Activated CD8-positive, alpha-beta memory T cell treated with anti-CD3 and anti-CD28 coated beads for 1 hour (primary cell): ENCODE measurements at places on chromosomes 3 and 15.

- no peak for DNase-seq
Observed at GRCh38 chr15:81400640-81401236, 26.7 kb upstream of the TMC3 start.

- no peak for DNase-seq
Observed at GRCh38 chr3:11186771-11187191, 32.5 kb downstream of the HRH1 start.

DNA sequence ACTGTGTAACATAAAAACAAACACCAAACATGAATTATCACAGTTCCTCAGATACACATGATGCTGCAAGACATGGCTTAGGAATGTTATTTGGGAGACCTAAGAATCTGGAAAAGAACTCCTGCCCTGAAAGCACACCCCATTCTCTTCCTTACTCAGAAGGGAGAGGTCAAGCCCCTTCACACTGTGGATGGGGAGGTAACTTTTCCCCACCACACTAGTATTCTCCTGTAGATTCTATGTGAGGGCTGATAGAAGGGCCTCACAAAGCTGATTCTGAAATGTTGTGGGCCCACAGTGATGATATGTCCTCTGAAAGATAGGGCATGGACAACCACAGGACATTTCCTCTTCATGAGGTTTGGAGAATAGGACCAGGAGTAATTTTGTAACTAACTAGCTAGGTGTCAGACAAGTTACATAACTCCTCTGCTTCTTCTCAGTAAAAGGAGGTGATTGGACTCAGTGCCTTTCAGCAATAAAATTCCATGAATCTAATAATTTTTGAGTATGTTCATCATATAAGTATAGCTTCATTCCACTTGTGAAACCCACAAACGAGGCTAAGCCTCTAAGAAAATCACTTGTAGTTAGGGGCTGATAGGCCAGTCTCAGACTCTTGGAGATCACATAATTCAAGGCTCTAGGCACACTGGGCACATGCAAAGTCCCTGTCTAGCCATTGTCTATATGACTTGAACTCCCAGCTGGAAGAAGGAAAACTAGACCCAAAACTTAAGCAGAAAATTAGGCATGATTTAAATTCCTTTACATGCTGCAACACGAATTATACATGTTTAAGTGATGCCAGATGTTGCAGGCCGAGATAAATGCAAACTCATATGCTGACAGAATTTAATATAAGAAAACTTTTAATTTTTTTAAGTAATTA is 7.5 kb downstream of the PTX3 start:
- no peak for DNase-seq

DNA sequence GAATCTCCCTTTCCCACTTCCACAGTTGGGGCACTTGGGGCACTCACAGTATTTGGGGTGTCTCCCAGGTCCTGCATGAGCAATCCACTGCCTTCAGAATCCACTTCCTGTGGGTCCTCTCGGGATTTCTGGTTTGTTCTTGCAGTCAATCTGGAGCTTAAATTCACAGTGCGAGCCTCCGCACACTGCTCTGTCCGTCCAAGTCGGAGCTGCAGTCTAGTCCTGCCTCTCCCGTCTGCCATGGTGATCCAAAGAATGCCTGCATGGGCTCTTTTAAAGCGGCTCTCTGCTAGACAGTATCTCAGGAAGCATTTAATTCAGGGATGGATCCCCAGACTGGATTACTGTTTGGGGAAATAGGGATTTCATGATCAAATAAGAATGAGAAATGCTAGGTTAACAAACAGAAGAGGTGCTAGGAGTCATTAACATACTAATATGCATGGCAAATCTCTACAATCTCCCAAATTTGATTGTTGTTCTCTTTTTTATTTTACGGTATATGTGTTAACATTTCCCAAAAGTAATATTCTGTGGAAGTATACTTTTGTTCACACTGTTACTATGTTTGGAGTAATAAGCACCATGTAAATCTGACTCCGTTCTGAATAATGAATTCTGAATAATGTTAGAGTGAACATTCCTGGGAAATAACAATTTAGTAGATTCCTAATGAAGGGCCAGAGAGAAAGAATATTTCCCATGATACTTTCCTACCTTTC is 142.5 kb downstream of the HCN4 start:
- DNase-seq, result no peak

DNA sequence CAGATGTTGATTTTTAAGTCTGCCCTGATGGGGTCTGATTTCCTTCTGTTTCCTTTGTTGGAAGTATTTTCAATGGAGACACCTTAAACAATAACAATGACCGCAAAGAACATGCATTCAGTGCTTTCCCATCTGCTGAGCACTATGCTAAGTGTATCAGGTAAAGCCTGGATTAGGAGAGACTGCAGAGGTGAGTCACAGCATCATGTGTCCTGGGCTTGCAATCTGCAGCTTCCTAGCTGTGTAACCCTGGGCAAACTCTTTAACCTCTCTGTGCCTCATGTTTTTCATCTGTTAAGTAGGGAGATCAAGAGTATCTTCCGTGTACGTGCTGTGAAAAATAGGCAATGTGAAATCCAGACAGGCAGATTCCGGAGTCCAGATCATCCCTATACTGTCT is 13.3 kb upstream of the CHRNB4 start:
- DNase-seq, result no peak
